Stimulated activated CD8-positive, alpha-beta memory T cell treated with anti-CD3 and anti-CD28 coated beads, Interleukin-2, amount 100 ng/mL, for 1 hour (primary cell): ENCODE measurements at places on chromosomes 3 and 15.
A peak's percentile ranks its signal among the peaks of the same experiment; 100 is the strongest.

DNA sequence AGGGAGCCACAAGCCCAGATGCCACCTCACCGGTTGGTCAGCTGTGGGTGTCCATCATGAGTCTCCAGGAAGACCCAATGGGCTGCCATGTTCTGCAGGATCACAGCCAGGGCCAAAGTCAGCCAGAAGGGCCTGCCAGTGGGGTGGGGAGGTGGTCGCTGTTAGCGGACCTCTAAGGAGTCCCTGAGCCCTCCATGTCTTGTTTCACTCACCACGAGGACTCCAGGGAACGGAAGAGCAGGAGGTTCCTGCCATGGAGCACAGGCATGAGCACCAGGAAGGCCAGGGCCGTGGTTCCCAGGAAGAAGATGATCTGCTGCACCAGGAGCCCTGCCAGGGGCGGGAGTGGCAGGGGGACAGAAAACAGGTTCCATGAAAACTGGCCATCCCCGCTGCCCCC, 8.6 kb downstream of the ISLR start:
- DNase-seq: no peak

DNA sequence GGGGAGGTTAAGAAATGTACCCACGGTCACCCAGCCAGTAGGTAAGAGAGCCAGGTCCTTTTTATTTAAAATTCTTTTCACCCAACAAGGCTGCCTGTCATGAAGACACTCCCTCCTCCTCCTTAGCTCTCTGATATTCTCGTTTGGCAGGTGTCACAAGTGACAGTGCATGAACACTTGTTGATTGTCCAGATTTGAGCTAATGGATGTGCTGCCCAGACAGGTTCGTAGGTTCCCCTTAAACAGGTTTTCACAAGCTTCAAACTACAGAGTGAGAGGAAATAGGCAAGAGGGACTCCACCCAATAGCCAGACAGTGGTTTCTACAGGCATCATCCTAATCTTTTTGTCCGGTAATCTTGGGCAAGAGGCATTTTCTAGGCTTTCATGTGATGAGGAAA, 32.2 kb downstream of the ATP13A4 start:
- DNase-seq: no peak

DNA sequence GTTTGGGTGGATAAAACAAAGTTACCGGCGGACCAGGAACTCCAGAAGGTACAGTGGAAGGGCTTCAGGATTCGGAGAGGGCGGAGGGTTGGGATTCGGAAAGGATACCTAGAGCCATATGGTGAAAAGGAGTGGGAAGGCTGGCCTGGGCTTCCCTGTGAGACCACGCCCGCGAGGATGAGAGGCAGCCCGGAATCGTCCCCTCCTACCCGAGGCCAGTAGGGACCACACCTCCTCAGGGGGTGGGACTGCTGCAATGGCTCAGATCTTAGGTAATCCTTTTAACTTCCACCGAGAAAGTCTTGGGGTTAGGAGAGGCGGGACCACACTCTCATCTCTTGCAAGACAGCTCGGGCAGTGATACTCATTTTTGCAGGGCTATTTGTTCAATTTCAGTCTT, 511.3 kb downstream of the OCA2 start:
- no peak for DNase-seq

DNA sequence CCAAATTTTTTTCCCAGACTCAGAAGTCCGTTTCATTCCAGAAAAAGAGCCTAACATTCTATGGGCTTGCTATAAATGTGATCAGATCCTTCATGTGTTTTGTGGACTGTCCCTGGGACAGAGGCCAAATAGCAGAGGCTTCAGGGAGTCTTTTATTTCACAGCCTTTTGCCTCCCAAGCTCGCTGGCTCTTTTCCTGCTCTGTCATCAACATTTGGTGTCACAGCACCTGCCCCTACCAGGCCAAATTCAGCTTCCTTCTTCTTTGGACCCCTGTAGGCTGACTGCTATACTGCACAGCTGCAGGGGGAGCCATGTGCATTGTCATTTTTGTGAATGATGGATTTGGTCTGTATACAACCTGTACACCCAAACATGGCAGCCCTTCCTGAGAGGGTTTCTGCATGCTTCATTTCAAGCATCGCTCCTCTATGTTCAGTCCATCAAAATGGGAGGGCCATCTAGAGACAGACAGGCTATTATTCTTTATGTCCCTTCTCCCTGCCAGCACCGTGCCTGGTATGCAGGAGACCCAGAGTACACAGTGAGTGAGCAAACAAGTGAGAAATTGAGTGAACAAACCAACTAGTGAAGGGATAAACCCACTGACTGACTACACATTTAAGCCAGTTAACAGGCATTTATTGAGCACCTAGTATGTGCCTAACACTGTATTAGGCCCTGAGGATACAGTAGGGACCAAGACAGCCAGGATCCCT, 17.9 kb upstream of the RPP14 start:
- no peak for DNase-seq

DNA sequence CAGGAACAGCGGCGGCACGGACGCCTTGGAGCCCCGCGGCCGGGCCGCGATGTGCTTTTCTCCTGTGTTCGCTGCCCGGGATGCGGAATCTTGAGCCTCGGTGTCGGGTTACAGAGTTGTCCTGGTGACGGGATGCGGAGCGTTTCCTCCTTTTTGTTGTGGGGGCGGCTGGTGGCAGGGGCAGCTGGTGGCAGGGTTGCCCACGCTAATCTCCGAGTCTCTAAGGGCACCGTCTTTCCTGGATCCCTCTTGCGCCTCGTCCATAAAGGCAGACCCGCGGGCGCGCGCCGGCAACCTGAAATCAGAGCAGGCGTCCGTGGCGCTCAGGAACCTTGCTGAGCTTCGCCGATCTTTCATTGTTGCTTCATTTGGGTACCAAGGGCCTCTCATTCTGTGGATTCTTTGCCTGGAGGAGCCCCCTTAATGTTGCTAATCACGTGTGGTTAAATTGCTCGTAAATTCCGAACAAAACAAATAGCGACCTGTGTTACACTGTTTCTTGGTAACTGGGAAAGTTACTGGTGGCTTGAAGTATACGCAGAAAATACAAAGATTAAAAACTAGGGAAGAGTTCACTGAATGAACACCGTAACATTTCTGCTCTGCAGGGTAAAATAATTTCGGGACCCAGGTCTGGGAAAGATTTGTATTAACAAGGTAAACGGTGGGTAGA, 844 bp upstream of the PFN2 start:
- peak; percentile 2 for DNase-seq

GRCh38 chr15:85667491-85668424, 127.0 kb downstream of the KLHL25 start:
- no peak for DNase-seq

GRCh38 chr15:26178640-26179220, 315.6 kb upstream of the ATP10A start:
- DNase-seq: no peak

- no peak for DNase-seq
These were observed 46.7 kb upstream of the BCHE start for GRCh38 chr3:165883863-165884478.

DNA sequence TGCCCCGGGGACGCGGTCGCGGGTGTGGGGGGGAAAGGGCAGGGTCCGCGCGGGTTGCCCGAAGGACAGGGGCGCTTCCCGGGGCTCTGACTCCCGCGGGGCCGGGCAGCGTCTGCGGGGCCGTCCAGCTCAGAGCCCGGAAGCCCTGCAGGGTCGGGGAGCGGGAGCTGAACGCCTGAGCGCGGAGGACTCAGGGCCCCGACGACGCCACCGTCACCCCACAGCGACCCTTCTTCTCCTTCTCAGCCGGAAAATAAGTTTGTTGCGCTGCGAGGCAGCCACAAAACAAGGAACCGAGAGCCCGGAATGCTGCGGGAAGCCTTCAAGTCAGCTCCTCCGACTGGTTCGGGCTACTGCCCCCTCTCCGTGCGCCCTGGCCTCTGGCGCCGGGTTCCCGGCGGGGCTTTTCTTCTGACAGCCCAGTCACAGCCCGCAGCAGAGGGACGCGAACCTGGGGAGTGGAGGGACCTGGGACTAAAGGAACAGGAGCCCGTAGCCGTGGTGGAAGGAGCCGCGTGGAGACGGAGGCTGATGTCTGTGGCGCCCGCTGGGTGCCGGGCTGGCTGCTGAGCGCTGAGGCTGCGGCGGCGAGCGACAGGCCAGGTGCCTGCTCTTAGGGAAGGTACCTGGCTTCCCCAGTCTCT, 484 bp downstream of the CNTN4 start:
- DNase-seq: no peak

GRCh38 chr15:90957031-90957790, 2.5 kb downstream of the RCCD1 start:
- no peak for DNase-seq

DNA sequence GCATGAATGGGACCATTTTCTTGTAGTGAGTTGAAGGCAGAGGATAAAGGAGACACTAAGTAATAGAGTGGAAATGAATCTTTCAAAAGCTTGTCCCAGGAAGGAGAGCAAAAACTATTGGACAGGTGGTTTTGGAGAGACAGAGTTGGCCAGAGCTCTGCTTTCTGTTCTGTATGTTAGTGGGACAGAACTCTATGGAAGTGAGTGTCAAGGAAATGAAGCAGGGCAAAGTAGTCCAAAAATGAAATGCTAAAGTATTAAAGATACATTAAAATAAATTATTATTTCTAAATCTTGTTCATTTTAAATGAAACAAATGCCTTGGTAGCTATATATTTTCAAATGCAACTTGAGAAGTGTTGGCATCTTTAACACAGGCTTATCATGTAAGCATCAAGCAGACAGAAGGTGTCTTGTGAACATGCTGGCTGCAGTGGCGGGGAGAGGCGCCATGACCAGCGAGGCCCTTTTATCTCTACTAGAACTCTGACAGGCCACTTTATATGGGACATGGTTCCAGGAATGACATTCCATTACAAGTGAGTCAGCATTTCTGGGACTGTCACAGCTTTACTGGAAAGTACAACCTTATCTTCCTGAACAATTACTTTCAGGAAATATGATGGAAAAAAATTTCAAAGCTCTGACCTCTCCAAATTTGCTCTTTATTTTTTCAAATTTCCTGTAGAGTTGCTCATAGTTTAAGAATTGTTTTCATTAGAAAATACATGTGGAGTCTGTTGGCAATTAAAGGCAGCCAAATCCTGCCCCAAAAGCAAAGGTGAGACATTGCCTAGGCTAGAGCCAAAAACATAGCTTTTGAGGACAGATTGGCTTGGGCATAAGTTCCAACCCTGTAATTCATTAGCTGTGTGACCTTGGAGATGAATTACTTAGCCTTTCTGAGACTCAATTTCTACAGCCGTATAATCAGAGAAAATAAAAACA, 106.5 kb downstream of the ECT2 start:
- DNase-seq: no peak

- DNase-seq: no peak
These were observed 293.3 kb downstream of the MEX3B start for GRCh38 chr15:81752546-81752942.

DNA sequence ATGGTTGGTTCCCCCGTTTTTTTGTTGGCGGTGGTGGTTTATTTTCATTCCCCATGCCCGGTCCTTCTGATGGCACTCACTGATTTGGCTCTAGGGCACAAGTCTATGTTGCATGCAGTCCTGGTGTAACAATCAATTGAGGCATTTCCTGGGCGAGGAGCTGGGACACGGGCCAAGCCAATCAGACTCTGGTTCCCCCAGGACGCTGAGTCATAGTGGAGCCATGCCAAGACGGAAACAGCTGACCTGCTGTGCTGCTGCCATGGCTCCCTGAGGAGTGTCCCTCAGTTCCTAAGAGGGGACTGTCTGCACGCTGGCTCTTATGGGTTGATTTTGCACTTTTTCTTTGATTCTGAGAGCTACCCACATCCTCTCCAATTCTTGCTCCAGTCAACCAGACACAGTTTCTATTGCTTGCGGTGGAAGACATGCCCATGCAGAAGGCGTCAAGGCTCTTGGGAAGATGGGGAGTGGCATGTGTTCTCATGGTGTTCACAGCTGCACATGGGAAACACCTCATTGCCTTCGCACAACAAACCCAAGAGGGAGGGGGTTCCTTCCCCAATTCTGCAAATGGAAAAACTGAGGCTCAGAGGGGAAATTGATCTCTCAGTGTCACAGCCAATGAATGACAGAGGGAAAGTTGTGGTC, 28.3 kb upstream of the ALDH1L1 start:
- DNase-seq: no peak

- no peak for DNase-seq
These were observed 153.9 kb downstream of the APBA2 start for GRCh38 chr15:29039466-29040369.

DNA sequence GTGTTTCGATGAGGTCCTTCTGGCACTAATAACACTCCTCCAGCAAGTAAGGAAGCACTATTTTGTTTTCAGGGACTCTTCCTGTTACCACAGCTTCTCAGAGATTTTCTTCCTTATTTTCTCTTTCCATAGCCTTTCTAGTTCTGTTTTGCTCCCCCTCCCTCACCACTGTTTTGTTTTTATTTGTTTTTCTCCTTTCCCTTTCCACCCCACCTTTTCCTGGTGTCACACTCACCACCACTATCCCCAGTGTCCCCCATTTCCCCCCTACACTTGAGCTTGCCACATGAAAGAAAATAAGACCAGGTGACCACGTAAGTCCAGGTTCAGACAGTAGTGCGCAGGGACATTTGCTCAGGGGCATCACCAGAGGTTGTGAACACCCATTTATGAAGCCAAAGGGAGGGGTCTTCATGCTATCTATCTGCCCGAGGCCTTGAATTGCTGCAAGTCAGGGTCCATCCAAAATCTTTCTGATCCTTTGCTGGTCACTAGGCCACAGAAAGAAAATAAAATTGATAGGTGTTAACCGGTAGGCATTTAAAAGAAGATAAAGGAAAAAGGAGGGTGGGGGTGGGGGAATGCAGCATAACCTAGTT, 1.4 kb upstream of the RFTN1 start:
- DNase-seq: no peak

DNA sequence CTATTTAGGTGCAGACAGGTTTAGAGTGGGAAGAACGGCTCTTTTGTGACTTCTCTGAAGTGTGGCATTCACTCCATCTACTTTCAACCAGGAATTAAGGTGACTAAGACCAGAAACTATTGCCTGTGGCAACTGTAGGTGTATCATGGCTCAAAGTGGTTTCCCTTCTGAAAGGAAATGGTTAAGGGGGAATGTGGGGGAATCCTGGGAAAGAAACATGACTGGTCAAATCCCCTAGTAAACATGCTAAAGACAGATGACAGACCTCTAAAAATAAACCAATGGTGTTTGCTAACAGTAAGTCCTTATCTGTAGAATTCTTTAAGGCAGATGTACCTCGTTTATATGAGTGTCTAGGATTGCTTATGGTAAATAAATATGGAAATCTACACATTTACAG, 56.9 kb downstream of the MEGF11 start:
- DNase-seq: no peak

DNA sequence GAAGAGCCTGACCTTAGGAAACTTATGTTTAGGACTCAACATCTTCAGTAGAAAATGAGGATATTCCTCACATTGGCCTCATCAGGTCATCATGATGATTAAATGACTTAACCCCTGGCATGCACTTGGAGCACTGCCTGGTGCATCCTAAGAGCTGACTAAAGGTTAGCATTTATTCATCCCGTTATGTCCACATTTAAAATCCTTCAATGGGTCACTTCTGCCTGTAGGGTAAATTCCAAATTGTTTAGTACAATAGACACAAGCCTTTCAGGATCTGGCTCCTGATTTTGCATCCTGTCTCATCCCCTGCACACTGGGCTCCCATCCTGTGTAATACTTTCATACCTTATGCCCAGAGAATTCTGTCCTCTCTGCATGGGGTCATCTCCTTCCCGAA, 195.2 kb upstream of the MCTP2 start:
- no peak for DNase-seq
